H7 (cell line): ENCODE measurements at places on chromosomes 13 and 19.
A peak's percentile ranks its signal among the peaks of the same experiment; 100 is the strongest.

- no peak for DNase-seq
These were observed 4.9 kb upstream of the USE1 start for GRCh38 chr19:17210296-17210695.

DNA sequence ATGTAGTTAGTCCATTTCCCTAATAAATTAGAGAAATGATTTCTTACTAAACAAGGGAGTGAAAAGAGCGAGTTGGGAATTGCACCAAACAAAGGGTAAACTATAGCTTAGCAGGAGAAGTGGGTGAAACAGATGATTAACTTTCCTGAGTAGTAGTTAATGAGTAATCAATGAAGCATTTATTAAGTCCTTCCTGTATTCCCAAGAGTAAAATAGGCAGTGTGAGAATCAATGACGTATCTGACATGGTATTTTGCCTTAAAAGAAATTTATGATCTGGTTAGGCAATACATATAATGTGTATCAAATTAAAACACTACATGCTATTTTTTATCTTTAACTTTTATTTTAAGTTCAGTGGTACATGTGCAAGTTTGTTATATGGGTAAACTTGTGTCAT is 142.8 kb downstream of the KLF5 start:
- no peak for DNase-seq

GRCh38 chr19:1248786-1249297 is 459 bp downstream of the MIDN start:
- DNase-seq, result peak; percentile 97

DNA sequence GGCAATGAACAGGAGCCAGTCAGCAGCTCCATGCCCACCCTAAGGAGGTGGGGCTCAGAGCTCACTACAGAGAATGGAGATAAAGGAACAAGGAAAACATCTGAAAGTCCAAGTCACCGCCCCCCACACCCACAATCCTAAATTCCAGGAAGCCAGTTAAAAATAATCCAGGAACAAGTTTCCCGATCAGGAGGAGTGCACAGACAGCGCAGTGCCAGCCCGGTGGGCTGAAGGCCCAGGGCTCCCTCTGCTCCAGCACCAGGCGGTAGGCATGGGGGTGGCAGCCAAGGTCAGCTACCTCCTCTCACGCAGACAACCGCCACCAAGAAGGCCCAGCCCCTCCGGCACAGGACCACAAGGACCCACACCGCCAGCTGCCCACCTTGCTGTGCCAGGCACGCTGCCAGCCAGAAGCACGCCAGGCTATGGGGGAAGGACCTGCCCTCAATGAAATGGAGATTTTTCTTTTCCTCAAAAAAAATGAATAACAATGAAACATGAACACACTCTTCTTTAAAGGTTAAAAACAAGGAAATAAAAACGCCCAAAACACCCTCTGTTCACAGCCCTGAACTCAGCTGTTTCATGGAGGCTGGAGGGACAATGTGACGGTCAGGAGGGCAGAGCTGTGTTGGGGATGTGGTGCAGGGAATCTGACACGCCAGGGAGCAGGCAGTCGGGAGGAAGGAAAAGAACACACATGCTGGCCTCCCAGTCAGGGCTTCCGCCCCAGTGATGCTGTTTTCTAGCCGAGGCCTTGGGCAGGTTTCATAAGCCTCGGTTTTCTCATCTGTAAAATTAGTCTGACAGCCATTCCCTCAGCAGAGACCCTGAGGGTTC is 11.0 kb downstream of the STK24 start:
- DNase-seq, result no peak

DNA sequence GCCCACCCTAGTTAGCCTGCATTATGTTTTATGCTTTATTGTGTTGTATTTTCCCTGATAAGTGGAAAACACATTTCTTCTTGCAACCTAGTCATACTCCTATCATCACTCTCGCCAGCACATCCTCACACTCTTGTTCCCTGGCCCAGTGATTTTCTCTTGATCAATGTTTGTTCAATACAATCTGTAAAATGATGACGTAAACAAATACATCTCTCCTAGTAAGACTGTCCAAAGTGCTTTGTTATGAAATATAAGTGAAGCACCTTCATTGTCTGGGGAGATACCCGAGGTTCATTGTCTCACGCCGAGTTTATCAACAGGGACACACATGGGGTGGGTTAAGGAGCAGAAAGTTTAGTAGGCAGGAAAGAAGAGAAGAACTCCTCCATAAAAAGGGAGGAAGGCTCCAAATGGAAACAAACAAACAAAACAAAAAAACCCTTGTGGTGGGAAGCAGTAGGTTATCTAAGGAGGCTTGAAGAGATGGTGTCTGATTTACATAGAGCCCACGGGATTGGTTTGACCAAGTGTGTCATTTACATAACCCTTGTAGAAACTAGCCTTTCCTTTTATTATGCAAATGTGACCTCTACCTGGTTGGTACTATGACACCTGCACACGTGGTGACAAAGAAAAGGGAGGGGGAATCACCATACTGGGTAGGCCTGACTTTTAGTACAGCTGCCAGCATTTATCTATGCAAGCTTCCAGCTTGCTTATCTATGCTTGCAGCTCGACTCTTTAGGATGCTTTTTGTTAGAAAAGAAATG is 1317.9 kb upstream of the SPRY2 start:
- DNase-seq, result no peak

GRCh38 chr19:5170329-5170745 is 170.3 kb downstream of the PTPRS start:
- peak; percentile 79 for DNase-seq

DNA sequence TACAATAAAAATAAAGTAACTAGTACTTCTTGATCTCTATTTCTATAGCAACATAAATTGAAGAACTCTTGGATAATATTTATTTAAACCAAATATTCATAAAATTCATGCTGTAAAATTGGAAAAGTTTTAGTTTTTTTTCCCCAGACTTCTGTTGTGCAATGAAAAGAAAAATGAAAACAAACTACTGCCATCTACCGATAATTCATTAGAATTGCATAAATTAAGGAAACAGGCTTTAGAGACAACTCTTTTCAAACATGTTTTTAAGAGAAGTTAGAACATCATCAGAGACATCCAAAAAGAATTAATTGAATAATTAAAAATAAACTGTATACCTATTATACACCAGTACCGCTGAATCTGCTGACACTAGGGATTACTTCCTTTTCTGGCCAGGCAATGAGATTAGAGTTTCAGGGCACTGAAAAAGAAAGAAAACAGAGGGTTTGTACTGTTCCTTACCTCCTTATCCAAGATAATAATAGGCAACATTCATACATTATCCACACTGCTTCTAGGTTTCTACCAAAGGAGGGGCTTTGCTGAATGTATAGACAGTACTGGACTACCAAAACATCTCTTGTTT is 4.9 kb downstream of the CCDC122 start:
- DNase-seq, result no peak

DNA sequence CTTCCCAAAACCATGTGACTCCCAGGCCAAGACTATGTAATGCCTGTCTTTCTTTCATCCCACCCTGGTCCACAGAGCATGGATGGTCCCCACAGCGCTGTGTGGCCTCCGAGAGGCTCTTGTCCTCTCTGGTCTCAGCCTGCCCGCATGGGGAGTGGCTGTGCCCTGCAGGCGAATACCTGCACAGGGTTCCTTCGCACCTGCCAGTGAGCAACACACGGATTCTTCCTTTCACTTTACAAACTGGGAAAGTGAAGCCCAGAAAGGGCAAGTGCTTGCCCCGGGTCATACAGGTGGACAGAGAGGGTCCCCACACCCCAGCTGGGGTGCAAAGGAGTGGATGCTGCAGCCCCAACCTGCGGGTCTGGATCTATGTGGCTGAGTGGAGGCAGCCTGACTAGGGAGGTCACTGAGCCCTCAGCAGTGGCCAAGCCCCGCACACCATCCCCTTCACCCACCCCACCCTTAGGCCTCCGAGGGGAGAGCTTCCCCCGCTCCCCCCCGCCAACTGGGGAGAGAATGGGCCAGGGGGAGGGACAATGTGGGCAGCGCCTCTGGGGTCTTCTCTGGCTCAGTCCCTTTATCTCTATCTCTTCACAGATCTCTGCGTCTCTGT is 747 bp upstream of the MARK4 start:
- DNase-seq, result peak; percentile 73

GRCh38 chr13:49836516-49836915 is 44.0 kb upstream of the KPNA3 start:
- peak; percentile 64 for DNase-seq

DNA sequence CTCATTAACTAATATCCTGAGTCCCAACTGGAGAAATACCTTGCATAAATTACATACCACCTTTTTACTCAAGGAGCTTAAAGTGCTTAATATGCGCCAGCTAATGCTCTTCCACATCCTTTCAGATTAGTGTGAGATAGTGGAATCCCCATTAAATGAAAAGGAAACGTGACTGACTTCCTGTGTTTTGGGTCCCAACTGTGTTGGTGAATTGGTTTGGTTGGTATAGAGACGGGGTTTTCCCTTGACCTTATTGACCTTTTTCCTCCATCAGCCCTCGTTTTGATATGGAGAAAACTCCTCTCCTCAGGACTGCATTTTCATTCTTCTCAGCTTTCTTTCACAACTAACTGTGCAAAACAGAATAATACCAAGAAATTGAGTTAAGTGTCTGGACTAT is 163.5 kb downstream of the PAN3 start:
- no peak for DNase-seq

GRCh38 chr19:2663920-2664571 is 38.4 kb downstream of the GNG7 start:
- DNase-seq, result no peak
